SJSA1 (cell line): ENCODE measurements at places on chromosomes 13 and 19.

GRCh38 chr19:7600721-7601120 lies 5.1 kb downstream of the CAMSAP3 start:
- DNase-seq: no peak

DNA sequence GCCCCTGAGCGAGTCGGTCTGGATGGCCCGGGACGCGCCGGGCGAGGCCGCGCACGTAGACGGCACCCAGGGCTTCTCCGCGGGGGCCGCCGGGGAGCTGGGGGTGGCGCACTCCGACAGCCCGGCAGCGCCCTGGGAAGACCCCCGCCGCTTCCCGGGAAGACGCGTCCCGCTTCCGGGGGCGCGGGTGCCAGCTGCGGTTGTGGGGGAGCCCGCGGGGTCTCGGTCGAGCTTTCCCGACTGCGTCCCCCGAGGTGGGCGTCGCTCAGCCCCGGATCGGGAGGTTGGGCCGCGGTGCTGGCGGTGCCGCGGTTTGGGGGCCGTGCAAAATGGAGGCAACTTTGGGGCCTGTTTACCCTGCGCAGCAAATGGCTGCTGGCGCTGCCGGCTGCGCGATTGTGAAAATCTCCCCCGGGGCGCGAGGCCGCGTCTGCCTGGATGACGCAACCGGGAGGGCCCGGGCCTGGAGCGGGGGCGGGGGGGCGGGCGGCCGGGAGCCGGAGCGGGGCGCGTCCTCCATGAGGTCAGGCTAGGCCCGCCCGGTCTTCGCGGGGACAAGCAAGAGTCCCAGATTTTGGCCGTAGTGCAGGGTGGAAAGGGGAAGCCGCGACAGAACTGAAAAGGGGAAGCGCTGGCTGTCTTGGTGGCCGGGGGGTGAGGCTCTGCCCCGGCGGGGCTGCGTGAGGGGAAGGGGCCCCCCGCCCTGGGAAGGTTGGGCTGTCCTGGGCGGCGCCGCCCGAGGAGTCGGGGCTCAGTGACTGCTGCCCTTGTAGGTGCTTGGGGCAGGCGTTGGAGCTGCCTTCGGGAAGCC lies 11.3 kb downstream of the PEAK3 start:
- peak; percentile 77 for DNase-seq

DNA sequence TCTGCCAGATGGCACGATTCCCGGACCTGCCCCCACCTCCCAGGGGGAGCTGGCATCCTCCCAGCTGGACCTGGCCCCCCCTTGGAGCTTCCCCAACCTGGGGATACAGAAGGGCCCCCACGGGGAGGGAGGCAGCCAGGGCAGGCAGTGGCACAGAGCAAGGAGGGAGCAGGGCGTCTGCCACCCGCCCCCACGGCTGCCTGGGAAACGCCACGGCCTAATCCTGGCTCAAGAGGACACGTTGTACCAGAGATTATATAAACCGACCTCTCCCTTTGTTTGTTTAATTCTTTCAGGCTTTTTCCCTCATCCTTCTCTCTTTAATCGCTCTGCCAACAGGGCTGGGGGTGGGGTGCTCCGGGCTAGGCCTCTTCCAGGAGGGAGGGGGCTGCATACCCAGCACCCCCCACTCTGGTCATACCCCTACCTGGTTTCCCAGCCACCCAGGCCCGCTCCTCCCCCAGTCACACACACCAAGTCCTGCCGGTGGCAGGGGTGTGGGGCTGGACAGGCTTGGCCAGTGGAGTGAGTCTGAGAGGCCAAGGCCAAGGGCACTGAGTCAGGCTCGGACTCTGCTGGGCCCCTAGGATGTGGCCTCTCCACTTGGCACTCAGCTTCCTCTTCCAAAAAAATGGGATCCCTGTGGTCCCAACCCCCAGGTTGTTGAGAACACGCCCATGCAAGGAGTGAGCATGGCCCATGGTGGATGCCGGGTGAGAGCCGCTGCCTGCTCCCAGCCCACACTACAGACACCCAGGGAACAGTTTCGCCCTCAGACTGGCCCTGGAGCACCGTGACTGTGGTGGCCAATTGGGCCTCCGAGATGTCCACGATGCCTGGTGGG lies 29.5 kb upstream of the NFIC start:
- DNase-seq: peak; percentile 42

GRCh38 chr19:27393591-27393990 lies 1819.4 kb downstream of the UQCRFS1 start:
- no peak for DNase-seq
